Activated naive CD8-positive, alpha-beta T cell treated with anti-CD3 and anti-CD28 coated beads, Interleukin-2, amount 50 U/mL, for 16 hours (primary cell): ENCODE measurements at places on chromosomes 11 and 22.

- no peak for DNase-seq
These were observed 111.4 kb upstream of the SORL1-AS1 start for GRCh38 chr11:121563900-121564822.

DNA sequence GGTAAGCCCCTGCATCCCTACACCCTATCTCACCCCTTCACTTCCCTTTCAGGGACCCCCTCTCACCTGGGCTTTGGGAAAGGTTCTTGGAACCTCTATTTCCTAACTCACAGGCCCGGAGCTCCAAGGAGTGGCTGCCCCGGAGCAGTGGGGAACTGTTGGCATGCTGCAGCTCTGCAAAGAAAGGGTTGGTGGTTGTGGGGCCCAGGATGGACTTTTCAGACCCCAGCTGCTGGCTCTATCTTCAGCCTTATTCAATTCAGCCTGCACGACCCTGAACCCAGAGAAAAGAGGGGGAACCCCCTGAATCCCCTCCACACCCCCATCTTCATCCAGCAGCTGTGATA is 10.0 kb downstream of the ROBO4 start:
- DNase-seq = no peak

DNA sequence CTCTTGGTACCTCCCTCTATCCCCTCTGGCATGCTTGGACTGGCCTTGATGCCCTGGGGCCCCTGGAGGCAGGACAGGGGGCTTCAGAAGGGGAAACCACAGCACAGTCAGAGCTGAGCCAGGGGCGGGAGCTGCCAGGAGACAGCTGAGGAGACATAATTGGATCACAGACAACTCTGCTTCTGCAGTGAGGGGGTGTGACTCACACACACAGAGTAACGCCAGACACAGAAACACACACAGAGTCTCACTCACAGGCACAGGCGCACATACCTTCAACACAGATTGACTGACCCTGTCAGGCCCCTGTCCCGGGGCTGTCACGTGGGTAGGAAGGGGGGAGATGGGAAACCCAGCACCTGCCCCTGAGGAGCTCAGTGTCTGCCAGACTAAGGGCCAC is 20.6 kb downstream of the STARD10 start:
- DNase-seq = no peak

DNA sequence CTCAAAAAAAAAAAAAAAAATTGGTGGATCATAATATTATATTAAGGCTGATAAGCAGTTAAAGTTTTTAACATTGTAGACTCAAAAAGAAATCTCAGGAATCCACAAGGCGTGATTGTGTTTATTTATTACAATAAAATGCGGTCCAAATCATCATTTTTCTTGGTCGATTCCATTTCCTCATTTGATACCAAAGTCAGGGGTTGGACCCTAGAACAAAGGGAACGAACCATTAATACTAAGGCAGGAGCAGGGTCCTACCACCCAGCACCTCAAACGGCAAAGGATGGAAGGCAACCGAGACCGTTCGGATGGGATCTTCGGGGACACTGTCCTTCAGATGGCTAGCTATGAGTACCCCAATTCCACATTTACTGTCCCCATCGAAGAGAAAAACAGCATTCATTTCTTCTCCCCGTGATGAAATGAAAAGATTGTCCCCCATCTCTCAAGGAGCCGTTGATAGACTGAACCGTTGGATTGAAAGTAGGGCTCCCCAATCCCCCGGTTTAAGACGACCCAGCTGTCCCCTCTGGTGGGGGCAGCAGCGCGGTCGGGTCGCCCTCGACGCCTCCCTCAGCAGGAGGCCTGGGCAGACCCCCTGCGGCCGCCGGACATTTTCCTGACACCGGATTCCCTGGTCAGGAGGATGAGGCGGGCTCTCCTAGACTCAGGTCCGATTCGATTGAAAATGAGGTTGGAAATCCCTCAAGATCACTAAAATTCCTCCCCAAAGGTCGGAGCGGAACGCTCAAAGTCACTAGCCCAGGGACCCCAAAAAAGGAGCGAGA is 607 bp downstream of the DMC1 start:
- DNase-seq = no peak

GRCh38 chr11:2261436-2262230 is 8.8 kb downstream of the ASCL2 start:
- no peak for DNase-seq
